ENCODE measurements at places on chromosomes 16 and 17. TPM values are rescaled to one million over a fixed set of nuclear protein-coding genes. Genes with fewer than 3 reads are reported as not detected.

GRCh38 chr17:83046448-83047181 is 32.8 kb upstream of the METRNL start:
- no peak for ATAC-seq

DNA sequence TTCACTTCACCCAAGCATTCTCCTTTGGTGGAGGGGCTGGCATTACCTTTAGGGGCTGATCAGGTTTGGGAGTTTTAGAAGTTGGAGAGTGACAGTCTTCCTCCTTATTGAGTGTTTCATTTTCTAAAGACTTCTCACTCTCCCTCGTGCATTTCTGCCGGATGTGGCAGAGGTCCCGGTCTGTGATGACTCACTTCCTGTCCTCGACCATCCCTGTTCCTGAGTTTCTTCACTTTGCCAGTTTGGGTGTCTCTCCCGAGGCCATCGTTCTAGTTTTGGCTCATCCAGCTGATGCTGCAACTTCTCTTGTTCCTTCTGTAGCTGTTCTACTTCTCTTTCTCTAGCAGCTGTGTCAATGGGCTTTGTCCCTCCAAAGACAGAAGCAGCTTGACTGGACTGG is 104.3 kb downstream of the PHKB start:
- ATAC-seq, result peak; percentile 84

- ATAC-seq, result no peak
These were observed at the start of gene ZG16B for GRCh38 chr16:2829501-2830354. Gene ZG16B (plus strand): TSS chr16:2830303. CDS start chr16:2830442, 139 bp downstream.

- ATAC-seq, result no peak
These were observed 12.1 kb downstream of the CA5A start for GRCh38 chr16:87924041-87924810.

DNA sequence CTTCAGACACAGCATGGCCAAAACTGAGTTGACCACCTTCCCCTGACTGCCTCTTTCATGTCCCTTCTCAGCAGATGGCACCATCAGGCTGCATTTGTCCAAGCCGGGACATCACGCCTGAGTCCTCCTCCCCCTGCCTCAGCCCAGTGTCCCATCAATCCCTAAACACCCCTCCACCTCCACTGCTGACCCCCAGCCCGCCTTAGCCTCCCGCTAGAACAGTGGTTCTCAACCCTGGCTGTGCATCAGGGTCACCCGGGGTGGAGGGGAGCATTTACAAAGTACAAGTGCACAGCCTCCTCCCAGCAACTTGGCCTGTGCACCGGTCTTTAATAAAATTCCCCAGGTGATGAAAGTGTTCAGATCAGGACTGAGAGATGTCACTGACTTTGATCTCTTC is 4.0 kb downstream of the C16orf82 start:
- ATAC-seq, result no peak

DNA sequence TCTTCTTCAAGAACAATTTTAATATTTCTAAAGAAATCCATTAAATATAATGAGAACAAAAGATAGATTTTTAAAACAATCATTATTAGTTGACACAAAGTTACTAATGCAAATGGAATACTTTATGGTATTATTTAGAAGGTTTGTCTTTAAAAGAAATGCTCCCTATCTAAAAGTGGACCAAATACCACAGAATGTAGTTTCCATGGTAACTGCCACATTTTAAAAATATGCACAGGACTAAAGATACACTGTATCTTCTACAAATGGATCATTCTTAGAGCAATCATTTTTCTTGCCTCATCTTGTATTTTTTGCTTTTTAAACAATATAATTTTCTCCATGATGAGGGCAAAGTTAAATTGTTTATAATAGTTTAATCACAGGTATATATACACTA is 296.0 kb downstream of the CEP112 start:
- no peak for ATAC-seq

DNA sequence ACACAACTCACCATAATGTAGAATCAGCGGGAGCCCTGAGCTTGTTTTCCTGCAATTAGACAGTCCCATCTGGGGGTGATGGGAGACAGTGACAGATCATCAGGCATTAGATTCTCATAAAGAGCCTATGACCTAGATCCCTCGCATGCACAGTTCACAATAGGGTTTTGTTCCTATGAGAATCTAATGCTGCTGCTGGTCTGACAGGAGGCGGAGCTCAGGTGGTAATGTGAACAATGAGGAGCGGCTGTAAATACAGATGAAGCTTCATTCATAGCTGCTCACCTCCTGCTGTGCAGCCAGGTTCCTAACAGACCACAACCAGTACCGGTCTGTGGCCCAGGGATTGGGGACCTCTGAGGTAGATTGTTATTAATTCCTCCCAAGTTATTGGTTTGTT is 2.9 kb upstream of the DOK4 start:
- ATAC-seq, result no peak

DNA sequence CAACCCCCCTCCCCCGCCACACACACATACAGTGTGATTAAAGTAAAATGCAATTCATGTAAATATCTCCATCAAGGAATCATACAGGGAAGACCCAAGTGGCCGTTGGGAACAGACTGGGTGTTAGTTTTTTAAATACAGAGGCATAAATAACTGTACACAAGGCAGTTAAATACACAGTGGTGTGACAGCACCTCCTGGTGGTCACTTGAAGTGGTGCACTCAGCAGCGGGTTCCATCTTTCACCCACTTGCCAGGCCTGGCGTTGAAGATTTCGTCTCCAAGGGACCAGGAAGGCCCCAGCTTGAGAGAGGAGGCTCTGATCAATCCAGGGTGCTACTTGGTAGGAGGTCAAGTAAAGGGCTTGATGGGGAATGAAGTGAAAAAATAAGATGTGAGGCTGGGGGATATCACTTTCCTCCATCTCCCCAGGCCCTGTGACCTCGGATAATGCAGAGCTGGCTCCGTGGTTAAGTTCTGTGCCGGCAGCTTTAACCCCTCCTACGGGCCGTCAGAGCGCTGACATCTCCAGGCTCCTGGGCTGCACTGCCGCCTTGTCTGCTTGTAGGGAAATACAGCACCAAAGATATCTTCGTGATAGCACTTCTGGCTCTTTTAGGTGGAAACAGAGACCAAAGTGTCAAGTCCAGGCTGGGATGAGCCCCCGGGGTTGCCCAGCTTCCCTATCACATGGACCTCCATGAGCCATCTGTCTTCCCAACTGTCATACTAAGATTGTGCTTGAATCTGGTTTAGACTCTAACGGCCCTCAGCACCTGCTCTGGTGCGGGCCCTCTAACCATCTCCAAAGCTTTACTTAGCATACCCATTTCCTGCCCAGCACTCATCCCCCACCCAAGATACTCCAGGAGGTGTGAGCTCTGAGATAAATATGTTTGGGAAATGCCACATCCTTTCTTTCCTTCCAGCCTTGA is 20.7 kb downstream of the LGALS9 start:
- ATAC-seq, result peak; percentile 36

GRCh38 chr17:21025451-21025850 is 17.4 kb downstream of the USP22 start:
- ATAC-seq, result no peak

Gene ABCC3
- total RNA-seq, result 2.5 TPM
